Naive B cell (primary cell): ENCODE measurements at places on chromosomes 3 and 15.

DNA sequence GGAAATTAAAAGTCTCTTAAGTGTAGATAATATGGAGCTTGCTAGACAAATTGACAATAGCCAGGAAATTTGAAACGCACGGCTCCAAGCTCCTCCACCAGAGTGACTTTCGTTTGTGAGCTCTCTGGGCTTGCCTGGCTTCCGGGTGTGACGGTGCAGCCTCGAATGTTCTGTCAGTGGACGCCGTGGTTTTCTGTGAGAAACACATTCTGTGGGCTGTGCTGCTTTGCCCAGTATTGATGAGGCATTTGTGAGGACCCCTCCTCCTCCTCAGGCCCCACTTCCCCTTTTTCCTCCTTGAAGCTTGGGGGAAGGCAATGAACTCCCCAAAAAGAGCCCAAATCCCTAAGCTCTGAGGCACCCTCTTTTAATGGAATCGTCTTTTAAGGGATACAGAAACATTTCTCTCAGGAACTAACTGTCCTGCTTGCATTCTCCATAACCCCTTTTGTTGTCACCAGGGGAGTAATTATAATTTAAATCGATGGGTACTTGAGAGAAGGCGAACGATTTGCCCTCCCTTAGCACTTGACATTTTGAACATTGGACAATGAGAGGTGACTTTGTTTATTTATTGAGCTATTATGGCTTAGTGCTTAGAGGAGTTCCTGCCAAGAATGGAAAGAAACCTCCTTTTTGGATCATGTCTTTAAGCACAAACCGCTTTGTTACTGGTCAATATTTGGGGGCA is 40.8 kb downstream of the POLR2M start:
- DNase-seq: no peak

DNA sequence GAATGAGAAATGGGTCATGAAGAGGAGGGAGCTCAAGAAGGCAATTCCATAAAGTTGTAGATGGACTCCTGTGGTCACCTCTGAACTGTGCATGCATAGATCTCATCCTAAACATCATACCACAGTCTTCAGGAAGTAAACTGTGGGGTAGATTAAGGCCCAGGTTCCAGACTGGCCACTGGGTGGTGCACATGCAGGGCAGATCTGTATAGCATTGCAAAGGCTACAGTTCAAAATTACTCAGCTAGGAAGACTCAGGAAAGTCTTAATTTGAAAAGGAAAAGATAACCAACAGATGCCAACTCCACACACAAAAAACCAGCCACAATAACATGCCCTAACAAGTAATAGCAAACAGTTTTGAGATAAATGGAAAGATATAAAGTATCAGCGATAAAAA is 20.3 kb downstream of the KY start:
- DNase-seq: no peak

GRCh38 chr3:169172535-169172934 is 491.0 kb downstream of the MECOM start:
- DNase-seq: no peak

DNA sequence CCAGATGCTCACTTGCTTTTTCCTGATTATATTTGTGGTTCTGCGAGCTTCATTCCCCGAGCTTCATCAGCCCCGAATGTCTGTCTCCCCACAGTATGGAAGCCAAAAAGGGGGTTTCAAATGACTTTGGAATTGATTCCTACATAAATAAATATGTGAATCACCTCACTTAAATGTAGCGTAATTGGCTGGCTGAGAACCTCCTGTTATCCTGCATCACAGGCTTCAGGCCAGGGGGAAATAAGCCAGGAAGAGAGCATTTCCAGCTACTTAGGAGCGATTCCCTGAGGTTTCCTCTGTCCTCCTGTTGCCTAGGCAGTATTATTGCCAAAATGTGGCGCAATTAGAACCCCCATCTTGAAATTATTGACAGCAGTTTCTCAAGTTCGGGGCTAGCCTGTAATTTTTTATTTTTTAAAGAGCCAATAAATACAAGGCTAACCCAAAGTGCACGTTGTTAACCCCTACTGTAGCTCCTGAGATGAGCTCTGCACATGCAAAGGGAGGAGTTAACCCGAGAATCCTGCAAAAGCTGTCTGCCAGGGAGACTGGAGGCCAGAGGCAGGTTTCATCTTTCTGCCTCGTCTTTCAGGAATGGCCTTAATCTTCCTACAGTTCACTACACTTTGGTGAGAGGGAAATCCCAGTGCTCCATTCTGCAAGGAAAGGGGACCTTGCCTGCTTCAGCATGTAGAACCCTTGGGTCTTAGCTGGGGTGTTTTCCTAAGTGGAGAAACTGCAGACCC is 148.2 kb downstream of the ADAMTS9 start:
- no peak for DNase-seq

- no peak for DNase-seq
Measured at GRCh38 chr3:110343376-110343775, 728.2 kb upstream of the NECTIN3 start.

- no peak for DNase-seq
Measured at GRCh38 chr15:68149059-68149458, 56.1 kb downstream of the CALML4 start.

- no peak for DNase-seq
Measured at GRCh38 chr3:110248666-110249065, 823.0 kb upstream of the NECTIN3 start.

DNA sequence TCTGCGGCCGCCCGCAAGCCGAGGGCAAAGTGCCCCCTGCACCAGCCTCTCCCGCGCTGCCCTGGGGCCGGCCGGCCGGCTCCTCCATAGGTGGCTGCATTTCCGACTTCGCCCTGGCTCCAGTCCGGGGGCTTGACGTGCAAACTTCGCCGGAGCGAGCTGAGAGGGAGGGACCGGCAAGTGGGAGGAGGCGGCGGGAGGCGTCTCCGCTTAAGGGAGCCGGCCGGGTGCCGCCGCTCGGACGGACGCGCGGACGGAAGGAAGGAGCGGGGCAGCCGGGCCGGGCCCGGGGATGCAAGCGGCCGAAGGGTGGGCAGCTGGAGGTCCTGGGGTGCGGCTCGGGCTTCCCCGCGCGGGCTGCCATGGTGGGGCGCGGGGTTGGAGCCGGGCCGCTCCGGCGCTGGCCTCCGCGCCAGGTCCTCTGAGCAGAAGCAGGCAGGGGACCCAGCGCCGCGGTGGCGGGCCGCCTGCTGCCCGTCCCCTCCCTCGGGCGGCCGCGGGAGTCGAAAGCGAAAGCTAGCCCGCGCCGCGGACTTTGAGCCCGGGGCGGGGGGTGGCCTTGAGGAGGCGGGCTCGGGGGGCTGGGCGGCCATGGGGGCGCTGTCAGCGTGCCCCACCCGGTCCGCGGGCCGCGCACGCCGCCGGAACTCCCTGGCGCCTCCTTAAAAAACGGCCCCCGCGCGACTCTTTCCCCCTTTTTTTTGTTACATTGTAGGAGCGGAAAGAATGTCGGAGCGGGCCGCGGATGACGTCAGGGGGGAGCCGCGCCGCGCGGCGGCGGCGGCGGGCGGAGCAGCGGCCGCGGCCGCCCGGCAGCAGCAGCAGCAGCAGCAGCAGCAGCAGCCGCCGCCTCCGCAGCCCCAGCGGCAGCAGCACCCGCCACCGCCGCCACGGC is at the start of gene SCAANT1:
Gene SCAANT1, minus strand, starts transcription at position 511 of the 895 bp plus-strand sequence.
- DNase-seq: peak; percentile 79

GRCh38 chr15:58442122-58442521 is 10.3 kb downstream of the LIPC start:
- DNase-seq: no peak

DNA sequence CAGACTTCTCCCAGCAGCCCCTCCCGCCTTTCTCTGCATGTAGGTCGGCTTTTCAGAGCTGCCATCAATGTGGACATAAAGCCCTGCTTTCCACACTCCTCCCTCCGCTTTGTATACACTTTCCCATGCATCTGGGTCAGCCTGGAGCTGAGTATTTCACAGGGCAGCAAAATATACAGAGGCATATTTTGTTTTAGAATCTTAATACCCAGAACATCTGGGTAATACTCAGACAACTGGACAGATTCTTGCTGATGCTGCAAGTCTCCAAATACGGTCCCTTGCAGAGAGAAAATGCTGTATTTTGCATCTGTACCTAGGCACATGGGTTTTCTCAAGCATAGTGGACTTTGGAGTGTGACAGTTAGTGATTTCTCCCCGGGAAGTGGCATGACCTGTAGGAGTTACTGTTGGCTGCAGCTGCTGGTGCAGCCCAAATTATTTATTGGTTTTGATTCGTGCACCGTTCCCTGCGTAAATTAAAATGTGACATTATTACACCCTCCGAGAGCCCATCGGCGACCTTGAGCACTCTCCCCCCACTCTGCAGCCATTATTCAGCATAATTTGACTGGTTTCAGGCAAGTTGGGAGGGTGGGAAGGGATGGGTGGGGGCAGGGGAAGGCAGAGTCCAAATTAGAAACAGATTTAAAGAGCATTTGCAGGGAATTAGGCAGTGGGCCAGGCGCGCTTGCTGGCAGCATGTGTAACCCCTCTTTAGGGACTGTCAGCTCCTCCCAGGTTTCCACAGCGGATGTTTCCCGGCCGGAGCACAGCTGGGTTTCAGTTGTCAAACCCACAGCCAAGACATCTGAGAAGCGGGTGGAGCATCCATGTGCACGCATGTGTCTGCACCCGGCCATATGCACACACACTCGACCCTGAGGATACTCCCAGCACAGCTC is 100.8 kb downstream of the CPN2 start:
- DNase-seq: no peak

- no peak for DNase-seq
Measured at GRCh38 chr3:141368925-141369794, 856 bp downstream of the ZBTB38 start.

GRCh38 chr3:51773529-51774056 is 5.4 kb downstream of the IQCF6 start:
- DNase-seq: no peak

DNA sequence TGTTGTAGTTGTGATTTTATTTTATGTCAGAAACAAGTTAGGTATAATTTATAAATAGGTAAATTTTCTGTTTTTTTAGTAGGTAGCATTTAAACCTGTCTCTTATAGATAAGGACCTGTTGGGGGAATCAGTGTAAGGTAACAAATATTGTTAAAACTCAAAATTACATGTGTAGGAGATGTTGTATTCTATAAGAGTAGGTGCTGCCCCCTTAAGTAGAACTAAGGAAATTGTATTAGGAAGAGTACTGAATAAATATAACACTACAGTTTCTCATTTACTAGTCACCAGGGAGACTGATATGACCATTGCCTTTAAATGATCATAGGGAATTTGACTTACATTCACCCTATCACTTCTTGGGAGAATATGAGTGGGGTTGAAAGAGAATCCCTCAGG is 31.2 kb downstream of the SLC25A36 start:
- no peak for DNase-seq

DNA sequence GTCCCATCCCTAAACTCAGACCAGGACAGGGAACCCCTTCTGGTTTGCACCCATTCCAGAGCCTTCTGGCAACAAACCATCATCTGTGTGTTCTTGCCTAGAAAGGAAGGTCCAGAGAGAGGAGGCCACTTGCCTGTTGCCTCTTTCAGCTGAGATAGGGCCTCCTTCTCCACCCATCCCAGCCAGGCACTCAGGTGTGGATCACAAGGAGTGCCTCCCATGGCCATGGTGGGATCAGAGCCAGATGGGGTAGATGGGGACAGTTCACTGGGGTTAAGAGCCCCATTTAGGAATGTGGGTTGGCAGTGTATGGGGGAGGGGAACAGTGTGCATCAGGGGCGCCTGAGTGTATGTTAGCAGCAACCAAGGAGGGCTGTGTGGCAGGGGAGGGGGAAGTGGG is 8.9 kb upstream of the CTDSPL start:
- no peak for DNase-seq

- no peak for DNase-seq
Measured at GRCh38 chr3:63324621-63325020, 46.5 kb downstream of the SYNPR start.

GRCh38 chr3:13419505-13420044 is 547 bp downstream of the NUP210 start:
- peak; percentile 72 for DNase-seq

DNA sequence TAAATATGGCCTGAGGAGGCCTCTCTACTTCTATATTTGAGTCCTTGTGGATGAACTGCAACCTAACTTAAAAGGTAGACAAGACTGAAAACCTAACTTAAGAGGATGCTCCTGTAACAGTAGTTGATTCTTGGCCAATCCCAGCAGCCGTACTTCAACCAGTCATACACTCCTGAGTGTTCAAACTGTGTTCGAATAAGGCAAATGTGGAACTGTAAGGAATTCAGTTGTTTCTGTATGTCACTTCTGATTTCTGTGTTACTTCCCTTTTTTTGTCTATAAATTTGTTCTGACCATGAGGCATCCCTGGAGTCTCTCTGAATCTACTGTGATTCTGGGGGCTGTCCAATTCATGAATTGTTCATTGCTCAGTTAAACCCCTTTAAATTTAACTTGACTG is 20.5 kb downstream of the GALK2 start:
- DNase-seq: no peak

GRCh38 chr3:25503898-25504301 is 75.8 kb downstream of the RARB start:
- DNase-seq: no peak

- no peak for DNase-seq
Measured at GRCh38 chr3:195081242-195081963, 189.6 kb downstream of the XXYLT1 start.

- DNase-seq: no peak
Measured at GRCh38 chr3:143207338-143207961, 87.9 kb downstream of the CHST2 start.

GRCh38 chr3:20064796-20065564 is 24.7 kb downstream of the KAT2B start:
- no peak for DNase-seq

DNA sequence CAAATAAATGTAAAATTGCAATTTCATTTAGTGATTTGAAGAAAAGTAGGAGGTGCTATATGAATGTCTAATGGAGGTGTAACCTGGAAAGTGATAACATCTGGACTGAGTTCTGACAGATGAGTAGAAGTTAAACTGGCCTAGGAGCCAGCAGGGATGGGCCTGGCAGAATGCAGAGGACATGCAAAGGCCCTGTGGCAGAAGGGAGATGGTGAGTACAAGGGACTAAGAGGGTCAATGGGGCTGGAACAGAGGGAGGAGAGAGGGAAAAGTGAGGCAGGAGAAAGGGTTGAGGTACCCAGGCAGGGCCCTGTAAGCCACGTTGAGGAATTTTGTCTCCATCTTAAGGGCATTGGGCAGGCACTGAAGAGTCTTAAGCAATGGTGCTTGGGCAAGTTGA is 3.4 kb upstream of the PPP1R14D start:
- DNase-seq: no peak

DNA sequence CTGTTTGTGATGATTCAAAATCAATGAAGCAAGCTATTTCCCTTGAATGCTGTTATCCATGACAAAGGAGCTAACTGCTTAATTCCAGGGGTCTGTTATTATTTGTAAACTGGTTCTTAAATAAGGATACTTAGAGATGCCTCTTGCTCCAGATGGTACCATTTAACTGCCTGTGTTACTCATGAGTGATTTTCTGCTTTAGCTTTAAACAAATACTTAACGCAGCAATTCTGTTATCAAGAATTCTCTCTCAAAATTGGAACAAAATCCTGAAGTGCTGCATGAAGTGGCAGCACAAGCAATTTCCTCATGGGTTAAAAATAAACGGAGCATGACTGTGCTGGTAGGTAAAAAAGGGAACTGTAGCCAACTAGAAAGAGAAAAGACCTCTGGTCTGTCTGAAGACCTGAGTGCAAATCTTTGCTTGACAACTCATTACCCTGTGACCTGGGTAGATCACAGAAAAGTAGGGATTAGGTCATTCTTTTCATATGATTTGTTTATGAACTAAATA is 62.5 kb upstream of the GBE1 start:
- DNase-seq: peak; percentile 32

GRCh38 chr3:137946356-137946973 is 63.5 kb upstream of the CLDN18 start:
- peak; percentile 15 for DNase-seq
